Activated gamma-delta T cell treated with anti-CD3 and anti-CD28 coated beads, Interleukin-2, amount 50 U/mL, for 16 hours (primary cell): ENCODE measurements at places on chromosomes 2 and 18.

DNA sequence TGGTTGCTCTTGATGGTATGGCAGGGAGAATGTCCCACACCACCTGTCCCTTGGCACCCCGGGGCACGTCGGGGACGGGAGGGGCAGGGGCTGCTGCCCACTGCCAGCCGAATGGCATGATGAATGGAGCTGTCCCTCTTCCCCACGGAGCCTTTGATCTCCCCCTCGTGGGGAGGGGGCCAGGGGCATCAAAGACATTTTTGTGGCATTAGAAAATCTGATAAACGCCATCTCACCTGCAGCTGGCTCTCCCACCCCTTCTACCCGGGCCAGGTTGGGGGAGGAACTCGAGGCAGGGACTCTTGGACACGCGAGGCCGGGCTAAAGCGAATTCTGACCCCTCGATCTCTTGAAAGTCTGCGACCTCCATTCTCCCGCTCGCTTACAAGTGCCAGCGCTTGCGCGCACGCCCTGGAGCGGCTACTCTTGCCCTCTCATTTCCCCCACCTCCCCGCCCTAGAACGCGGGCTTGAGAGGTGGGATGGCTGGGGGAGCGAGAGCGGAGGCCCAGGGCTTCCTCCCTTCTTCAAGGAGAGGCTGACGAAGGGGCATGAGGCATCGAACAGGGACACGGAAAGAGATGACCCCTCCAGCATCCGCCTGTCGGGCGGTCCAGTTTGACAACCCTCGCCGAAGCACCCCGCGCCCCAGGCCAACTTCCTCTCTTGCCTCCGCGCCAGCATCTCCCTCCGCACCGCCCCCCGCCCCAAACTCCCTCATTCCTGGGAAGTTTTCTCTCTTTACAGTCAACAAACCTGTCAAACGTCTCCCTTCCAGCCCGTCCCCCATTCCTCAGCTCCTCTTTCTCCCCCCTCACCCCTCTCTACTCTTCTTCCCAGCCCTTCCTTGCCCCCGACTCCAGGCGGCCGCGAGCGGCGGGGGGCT lies 692 bp upstream of the WNT6 start:
- no peak for DNase-seq

- DNase-seq = no peak
These were observed 514.7 kb upstream of the CDH7 start for GRCh38 chr18:65235966-65236624.

DNA sequence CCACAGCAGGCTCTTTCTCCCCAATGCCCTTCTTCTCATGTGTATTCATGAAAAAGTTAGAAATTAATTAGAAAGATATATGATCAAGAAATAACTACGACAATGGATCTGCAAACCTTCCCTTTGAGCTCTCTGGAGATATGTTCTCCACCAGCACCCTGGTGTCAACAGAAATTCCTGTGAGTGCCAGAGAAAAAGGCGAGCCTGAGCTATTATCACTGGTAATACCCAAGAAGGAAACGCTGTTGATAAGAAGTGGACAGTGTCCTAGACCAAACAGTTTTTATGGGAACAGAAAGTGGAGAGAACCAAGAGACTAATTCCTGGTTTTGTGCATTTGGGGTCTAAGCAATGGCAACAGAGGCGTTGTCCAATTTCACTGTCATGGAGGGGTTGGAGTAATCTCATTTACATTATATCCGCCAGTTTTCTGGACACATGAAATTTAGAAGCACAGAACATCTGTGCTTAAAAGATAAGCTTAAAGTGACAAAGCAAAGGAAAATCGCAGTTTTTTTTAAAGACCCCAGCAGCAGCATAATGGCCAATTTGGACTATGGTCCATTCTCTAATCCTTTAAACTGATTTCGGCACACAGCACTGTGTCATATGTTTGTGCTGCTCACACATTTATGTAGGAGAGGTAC lies 47.2 kb upstream of the CDC42EP3 start:
- no peak for DNase-seq

GRCh38 chr2:233358335-233358734 lies 4.0 kb downstream of the DGKD start:
- DNase-seq = no peak

DNA sequence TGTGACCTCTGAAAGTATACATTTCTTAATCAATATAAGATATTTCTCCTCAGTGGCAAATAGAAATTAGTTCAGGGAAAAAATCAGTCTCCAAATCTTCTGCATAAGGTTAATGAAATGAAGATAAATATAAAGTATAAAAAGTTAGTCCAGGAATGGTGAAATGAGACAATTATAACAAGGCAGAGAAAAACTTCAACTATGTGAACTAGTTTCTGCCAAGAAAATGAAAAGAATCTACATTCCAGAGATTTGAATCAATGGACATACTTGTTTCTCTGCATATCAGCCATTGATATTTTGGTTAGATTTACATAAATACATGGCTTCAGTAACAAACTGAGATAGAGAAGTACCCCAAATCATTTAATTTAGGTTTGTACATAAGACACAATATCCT lies 249.0 kb downstream of the EXOC6B start:
- DNase-seq = no peak

DNA sequence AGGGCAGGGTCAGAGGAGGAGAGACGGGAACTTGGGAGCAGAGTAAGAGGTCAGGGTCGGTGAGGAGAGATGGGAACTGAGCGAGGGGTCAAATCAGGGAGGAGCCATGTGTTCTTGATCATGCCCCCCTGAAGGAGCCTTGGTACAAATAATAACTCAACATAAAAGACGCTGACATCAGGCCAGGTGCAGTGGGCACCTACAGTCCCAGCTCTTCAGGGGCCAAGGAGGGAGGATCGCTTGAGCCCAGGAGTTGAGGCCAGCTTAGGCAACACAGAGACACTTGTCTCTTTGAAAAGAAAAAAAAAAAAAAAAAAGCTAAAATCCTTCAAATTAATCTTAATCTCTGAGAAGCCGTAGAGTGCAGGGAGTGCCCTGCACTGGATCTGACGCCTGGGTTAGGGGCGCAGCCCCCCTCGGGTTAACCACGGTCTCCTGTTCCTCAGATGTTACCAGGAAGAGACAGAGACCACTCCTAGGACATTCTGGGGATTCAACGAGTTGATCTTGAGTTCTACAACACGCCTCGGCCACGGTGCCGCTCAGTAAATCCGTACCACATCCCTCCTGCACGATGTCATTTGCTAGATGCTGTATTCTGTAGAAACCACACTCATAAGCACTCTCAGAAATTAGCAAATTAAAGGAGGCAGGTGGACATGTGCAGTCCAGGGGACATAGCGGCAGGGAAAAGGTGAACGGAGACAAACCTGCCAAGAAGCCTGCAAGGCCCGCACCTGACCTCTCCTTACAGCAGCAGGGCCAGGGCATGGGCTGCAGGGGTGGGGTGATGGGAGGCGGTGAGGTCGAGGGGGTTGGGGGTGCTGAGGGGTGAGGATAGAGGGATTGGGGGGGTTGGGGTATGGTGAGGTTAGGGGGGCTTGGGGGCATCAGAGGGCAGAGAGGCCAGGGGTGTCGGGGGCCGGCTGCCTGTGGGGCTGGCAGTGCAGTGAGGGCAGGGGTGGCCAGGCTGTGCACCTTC lies 29.2 kb downstream of the SLC66A2 start:
- no peak for DNase-seq

DNA sequence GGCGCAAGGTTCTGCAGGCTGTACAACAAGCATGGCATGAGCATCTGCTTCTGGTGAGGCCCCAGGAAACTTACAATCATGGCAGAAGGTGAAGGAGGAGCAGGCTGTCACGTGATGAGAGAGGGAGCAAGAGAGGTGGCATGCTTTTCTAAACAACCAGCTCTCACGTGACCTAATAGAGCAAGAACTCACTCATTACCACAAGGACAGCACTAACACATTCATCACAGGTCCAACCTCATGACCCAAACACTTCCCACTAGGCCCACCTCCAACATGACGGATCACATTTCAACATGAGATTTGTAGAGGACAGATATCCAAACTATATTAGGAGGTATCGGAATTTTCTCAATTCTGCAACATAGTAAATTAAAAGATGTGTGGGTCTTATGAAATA lies 108.8 kb upstream of the DLX2 start:
- no peak for DNase-seq

DNA sequence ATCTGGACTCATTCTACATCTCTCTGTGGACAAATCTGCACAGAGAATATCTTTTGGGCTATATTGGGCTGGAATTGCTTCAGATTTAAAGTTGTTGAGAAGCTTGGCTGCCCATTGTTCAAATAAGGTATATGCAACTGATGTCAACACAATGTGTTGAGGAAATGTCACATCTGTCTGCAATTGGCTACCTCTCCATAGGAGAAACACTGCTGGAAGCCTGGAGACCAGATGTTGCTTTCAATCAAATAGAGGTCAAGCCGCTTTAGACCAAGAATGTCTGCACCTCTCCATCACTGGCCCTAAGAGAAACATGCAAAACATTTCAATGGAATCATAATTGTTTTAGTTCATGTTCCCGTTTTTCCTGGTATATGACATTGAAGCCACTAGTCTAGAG lies 720.2 kb downstream of the SLC4A3 start:
- no peak for DNase-seq

GRCh38 chr2:109527846-109528705 lies 85.7 kb downstream of the SEPTIN10 start:
- no peak for DNase-seq

- DNase-seq = no peak
These were observed 156.7 kb downstream of the QPCT start for GRCh38 chr2:37501113-37501512.

DNA sequence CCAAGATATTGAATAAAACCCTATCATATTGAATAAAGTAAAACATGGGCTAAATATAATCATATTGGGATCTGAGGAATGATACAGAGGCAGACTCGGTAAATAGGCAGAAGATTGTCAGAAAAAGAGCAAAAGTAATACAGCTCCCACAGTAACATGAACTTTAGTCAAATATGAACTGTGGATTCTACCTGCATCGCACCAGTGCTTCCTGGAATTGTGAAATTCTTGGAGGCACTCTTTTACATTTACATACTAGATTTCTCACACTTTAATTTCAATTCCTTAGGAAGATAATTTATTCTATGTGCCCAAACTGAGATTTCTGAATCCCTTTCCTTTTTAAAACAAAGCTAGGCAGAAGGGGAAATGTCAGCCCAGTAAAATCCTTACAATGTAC lies 325.1 kb upstream of the SLC39A10 start:
- no peak for DNase-seq
